ENCODE measurements at places on chromosomes 11 and 22. TPM values are rescaled to one million over a fixed set of nuclear protein-coding genes. Genes with fewer than 3 reads are reported as not detected.

CALCA gene
- not detected for total RNA-seq

DNA sequence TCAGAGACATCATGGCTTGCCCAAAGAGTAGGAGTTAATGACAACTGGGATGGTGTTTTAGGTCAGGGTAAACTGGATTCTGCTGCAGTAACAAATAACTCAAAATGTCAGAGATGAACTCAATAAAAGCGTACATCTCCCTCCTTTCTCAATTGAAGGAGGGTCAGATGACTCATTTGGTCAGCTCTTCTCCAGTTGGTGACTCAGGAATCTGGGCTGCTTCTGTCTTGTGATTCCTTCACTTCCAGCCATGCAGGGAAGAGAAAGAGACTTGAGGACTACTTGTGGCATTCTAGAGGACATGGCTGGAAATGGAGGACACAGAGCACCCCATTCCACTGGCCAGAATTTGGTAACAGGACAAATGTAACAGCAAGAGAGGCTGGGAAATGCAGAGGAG lies 3.2 kb upstream of the SYT13 start:
- DNase-seq, result no peak

DNA sequence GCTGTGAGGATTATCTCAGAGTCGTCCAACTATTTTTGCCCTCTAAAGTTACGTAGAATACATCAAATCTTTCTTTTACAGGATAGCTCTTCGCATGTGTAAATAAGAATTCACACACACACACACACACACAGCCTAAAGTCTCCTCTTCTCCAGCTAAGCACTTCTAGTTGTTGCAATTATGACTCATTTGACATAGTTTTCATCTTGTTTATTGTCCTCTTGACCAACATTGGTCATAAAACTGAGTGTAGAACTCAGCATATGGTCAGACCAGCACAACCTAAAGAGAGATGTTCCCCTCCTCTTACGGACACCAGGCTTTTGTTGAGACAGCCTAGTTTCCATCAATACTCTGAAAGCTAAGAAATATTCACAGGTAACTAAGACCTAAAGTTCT lies 234.2 kb downstream of the BLID start:
- DNase-seq, result no peak

GRCh38 chr11:77299528-77299993 lies 1.9 kb downstream of the GDPD4 start:
- DNase-seq, result no peak

EIF3L gene
- total RNA-seq, result 499 TPM

DNA sequence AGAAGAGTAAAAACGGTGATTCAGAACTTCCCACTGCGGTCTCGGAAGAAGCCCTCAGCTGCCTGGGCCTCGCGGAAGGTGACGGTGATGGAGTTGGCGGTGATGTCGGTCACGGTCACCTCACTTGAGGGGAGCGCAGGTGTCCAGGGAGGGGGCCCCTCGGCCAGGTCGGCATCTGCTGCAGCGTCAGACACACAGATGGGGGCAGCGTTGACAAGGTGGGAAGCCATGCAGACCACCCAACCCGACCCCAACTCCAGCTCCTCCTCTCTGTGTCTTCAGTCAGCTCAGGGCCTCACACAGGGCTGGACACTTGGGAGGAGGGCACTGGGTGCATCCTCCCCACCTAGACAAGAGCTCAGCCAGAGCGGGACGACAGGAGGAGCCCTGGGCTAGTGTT lies 18.6 kb downstream of the CBX7 start:
- DNase-seq, result no peak

DNA sequence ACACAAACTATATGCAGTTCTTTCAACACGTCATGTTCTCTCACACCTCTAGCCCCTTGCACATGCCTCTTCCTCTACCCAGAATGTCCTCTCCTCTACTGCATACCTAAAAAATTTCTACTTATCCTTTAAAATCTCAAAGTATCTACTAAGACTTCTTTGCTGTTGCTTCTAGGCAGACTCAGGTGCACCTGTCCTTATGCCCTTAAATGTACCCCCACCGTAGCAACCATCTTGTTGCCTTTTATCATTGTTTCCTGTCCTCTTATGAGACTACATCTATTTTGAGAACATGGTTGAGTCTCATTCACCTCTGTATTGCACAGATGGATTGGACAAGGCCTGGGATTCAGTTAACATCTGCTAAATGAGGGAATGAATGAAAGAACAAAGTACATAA lies 134.1 kb downstream of the SERGEF start:
- DNase-seq, result no peak

DNA sequence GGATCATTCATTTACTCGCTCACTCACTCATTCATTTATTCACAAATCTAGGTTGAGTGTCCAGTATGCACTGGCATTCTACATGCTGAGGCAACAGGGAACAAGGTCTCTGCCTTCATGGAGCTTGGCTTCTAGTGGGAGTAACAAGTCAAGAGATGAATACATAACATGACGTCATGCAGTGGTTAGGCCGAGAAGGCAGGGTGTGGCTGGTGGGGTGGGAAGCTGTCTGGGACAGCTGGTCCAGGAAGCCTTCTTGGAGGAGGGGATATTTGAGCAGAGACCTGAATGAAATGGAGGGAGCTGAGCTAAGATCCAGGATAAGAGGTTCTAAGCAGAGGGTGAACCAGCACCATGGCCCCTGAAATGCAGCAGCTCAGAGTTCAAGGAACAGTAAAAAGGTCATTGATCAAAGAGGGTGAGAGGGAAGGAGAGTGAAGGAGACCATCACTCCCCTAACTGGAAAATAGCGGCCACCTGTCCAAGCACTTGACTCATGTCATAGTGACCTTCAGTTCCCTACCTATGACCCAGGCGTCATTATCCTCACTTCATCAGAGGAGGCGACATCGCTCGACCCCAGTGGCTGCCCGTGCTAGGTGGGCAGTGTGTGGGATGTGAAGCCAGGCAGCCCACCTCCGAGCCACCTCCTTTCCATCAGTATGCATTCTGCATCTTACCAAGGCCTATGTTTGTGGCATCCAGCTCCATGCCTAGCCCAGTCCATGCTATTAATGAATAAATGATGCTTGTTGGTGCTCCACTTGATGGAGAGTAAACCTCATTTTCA lies 105.0 kb downstream of the TSPAN18 start:
- no peak for DNase-seq

Data from esophagus squamous epithelium (tissue), 5 donors.